ENCODE measurements at places on chromosomes 7 and 10. TPM values are rescaled to one million over a fixed set of nuclear protein-coding genes. Genes with fewer than 3 reads are reported as not detected.

ACTL6B gene
- total RNA-seq, result not detected

- DNase-seq, result no peak
Measured at GRCh38 chr10:71236286-71236685, 23.9 kb downstream of the UNC5B start.

GRCh38 chr10:129897871-129898626 lies 66.0 kb downstream of the EBF3 start:
- no peak for DNase-seq

- DNase-seq, result no peak
Measured at GRCh38 chr10:34181553-34182300, 633.4 kb downstream of the PARD3 start.

SUGCT gene
- 23.3 TPM for total RNA-seq

VIPR2 gene
- not detected for total RNA-seq

DNA sequence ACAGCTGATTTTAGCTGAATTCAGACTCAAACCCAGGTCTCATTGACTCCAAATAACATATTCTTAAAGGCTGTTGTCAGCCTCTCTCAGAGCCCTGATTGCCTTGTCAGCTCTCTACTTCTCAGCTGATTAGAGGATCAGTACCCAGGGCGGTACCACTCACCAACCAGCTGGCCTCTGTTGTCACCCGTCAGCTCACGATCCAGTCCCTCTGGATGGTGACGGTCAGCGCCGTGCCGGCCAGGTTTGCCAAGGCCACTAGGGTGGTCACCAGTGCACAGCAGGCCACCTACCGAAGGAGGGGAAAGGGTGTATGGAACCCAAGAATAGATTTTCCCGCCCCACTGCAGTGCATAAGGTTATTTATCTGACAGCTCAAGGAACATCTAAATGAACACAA lies 52.3 kb upstream of the TOMM7 start:
- no peak for DNase-seq

CNNM1 gene
- 0.32 TPM for total RNA-seq

MMD2 gene
- total RNA-seq, result not detected

FAM237B gene
- not detected for total RNA-seq

ANKRD7 gene
- 3.6 TPM for total RNA-seq

RAMP3 gene
- total RNA-seq, result not detected

GRCh38 chr7:3832199-3832598 lies 531.1 kb downstream of the SDK1 start:
- DNase-seq, result no peak

GRCh38 chr7:25429731-25430130 lies 201.4 kb upstream of the NPVF start:
- DNase-seq, result no peak

DNA sequence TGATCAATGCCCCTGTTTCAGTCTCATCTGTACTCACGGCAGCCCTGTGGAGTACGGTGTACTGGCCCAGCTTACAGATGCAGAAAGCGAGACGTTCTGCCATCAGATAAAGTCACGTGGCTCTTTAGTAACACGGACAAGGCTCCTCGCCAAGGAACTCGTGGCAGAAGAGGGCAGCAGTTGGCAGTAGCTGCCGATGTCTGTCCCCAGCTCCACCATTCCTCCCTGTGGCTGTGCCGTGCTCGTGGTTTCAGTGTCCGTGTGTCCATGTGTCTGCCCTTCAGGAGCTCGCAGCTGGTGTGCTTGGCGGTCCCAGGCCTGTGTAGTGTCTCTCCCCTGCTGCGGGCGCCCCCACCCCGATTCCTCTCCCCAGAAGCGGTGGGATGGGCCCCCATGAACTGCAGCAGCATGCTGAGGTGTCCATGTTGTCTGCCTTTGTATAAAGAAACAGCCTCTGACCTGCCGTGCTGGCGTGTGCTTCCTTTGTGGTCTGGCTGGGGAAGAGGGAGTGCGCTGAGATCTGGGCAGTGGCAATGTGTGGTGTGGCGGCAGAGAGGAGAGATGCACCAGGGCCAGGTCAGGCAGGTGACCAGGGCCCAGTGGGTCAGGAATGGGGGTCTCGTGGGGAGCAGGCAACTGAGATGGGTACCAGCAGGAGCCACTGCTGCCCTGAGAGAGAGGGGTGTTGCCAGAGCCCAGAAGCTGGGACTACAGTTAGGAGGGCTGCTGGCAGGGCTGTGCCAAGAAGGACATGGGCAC lies 9.8 kb downstream of the RHBDD2 start:
- no peak for DNase-seq

DNA sequence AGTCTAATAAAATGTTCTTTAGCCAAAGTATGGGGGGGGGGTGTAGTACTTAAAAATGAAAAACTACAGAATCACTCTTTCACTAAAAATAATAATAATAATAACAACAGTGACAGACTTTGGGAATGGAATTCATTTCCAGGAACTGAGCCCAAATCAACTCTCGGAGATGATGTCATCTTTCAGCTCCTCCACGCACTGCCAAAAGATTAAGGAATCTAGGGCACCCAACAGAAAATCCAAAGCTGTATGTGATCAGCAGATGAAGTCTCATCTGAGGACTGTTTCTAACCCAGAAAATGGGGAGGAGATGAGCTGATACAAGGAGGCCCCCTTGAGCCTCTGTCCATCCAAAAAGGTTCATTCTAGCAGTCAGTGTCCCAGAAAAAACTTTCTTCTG lies 54.5 kb downstream of the GRB10 start:
- no peak for DNase-seq

DNA sequence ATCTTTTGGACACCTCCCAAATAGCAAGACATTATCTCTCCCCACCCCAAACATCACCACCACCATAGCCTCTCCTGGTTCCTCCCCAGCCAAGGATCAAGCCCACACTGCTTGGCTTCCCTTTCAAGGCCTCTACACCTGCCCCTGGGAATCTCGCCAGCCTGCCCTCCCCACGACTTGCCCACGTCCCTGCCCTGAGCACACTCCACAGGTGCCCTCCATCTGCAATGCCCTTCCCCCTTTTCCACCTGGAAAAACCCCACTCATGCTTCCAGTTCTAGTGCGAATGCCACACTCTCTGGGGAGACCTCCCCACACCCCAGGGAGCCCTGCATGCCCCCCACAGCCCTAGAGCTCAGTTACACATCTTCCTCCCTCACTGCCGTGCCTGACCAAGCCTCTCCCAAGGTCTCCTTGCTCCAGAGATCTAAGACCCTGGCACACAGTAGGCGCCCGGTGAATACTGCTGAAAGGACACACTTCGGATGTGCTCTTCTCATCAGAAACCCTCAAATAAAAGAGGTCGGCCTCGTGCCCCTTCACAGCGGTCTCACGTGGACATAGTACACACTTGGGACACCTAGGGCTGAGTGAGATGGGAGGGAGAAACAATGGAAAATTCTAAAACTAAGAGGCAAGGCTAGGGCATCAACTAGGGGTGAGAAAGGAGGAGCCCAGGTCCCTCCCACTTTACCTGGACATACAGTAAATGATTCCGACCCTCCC lies 91.4 kb downstream of the DLG5 start:
- DNase-seq, result no peak

Measured in LHCN-M2 (cell line).